ENCODE measurements at places on chromosomes 11 and 22.

- no peak for DNase-seq
Measured at GRCh38 chr11:108997826-108998225, 333.0 kb downstream of the DDX10 start.

- no peak for DNase-seq
Measured at GRCh38 chr11:124830749-124831148, 30.5 kb upstream of the MSANTD2 start.

- no peak for DNase-seq
Measured at GRCh38 chr11:3802011-3802790, 4.8 kb upstream of the NUP98 start.

DNA sequence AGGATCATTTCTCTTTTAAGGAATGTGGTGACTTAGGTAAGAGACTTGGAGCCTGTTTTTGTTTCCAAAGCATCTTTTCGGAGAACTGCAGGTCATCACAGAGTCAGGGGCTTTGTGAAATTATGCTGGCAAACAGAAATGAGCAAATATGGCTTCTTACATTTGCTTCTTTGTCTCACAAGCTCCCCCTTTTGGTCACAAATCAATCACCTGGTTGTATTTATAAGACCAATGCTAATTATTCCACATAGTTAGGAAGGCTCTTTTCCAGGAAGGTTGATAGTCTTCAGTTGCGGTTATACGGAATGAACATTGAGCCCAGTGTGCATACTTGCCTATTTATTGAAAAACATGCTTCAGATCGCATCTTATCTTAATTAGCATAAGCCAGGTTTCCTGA lies 34.6 kb upstream of the CEP126 start:
- no peak for DNase-seq

DNA sequence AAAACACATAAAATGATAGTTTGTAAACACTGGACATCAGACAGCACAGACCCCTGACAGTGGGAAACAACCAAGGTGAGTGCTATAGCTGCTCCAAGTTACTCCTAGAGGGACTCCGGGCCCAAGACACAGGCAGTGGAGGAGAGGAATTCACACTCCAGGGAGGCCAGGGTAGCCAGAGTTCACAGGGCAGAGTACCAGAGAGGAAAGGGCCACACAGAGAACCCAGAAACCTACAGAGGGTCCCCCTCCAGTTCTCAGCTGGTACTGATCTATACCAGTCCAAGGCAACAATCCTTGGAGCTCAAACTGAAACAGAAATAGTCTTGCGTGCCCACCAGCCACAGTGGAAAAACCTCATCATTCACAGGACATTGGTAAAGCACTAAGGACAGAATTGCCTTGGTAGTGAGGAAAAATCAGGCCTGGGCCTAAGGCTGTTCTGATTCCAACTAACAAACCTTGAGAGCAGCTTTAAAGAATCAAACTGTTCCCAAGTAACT lies 7.6 kb downstream of the VPS37C start:
- DNase-seq, result no peak

- no peak for DNase-seq
Measured at GRCh38 chr11:27173545-27173944, 132.9 kb downstream of the BBOX1 start.

DNA sequence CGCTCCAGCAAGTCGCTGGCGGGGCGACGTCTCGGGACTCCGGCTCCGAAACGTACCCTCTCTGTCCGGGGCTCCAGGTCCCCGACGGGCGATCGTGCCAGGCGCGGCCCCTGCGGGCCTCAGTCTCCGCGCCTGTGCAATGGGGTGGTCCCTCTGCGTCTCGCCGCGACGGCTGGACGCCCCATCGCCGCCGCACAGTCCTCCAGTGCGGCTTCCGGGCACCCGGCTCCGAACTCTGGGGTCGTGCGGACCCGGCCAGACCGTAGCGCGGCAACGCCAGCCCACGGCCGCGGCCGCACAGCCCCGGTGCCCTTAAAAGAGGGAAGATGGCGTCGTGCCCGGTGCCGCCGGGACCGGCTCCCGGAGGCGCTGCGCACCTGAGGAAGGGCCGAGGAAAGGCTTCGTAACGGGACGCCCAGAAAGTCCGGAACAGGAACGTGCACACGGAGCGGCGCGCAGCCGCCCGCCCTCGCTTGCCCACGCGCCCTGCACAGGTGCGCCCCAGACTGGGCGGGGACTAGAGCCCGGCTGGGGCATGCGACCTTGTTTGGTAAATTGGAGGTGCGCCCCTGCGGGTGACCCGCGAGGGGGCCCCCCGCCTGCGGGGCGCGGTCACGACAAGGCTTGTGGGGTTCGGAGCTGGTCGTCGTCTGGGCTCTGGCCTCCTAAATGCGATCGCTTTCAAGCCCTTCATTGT lies 525 bp downstream of the BIK start:
- peak; percentile 83 for DNase-seq

GRCh38 chr22:30234786-30235470 lies 11.6 kb downstream of the LIF start:
- no peak for DNase-seq

GRCh38 chr11:1701091-1701807 lies 4.3 kb downstream of the KRTAP5-6 start:
- DNase-seq, result no peak

GRCh38 chr11:6404342-6405051 lies 14.2 kb downstream of the SMPD1 start:
- DNase-seq, result no peak

DNA sequence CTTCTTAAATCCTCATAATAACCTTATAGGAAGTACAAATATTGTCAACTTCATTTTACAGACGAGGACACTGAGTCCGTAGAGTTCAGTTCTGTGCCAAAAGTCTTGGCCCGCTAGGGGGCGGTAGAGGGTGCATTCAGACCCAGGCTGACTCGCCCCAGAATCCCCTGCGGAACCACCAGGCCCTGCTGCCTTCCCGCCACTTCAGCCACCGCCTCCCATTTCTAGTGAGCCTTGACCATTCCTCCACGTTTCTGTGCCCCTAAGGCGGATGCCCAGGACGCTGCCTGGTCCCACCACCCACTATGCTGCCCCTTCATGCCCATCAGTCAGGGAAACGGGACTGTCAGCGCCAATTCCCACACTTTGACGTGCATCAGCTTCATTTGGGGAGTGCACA lies 19.1 kb downstream of the SYT13 start:
- DNase-seq, result no peak

DNA sequence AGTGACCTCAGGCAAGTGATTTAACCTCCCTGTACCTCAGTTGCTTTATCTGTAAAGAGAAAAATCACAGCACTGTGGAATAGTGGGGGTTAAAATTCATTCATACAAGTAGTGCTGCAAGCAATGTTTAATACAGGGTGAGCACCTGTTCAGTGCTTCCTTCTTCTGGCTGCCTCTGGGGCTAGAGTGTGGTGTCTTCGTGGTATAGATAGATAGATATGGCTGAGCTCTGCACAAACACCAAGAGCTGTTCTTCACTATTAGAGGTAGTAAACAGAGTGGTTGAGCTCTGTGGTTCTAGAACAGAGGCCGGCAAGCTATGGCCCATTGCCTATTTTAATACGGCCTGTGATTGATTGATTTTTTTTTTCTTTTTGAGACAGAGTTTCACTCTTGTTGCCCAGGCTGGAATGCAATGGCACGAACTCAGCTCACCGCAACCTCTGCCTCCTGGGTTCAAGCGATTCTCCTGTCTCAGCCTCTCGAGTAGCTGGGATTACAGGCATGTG lies 32.9 kb downstream of the LIMK2 start:
- no peak for DNase-seq

- DNase-seq, result no peak
Measured at GRCh38 chr11:133733631-133734030, 111.7 kb downstream of the SPATA19 start.

DNA sequence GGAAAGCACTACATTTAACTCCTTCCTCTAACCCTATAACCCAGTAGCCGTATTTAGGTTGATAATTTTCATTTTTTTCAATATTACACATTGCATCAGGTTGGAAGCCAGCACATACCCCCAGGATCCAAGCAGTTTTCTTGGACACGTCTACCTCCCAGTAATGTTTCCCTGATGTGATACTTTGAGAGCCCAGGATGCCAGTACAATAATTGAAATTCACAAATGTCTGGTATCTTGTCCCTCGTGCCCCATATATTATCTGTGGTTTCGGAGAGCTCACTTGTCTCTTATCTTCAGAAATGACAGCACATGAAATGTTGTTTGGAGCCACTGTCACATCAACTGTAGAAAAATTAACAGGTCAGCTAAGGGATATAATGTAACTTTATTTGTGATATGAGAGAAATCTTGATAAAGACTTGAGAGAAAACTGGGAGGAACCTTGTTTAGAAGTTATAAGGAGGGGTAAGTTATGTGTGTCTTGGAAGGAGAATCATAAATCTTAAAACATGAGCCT lies 19.8 kb downstream of the TRIM5 start:
- no peak for DNase-seq

DNA sequence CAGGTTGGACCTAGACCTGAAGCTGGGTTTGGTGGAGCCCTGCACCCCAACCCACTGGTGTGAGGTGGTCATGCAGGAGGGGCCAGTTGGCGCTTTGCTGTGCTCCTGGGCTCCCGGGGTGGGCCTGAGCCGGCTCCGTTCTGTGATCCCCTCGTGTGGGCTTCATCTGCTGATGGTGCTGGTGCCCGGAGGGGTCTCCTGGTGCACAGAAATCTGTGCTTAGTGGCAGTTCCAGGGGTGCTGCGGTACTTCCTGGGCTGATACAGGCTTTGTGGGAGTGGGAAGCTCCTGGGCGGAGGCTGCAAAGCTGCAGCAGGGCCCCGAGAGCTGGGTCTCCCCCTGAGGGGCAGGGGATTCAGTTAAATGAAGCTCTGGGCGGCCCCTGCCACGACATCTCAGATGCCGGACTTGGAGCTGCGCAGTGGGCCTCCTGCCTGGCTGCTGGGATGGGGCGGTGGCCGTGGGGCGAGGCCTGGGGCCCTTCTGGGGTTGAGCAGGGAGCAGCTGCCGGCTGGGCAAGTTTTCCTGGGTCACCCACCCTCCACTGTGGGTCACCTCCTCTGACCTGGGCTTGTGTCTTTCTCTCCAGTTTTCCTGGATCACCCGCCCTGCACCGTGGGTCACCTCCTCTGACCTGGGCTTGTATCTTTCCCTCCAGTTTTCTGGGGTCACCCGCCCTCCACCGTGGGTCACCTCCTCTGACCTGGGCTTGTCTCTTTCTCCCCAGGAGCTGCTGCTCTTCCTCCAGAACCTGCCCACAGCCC lies 410.5 kb downstream of the TBC1D22A start:
- DNase-seq, result peak; percentile 52

GRCh38 chr11:129815596-129816461 lies at the start of gene TMEM45B:
Gene TMEM45B, plus strand, starts transcription at chr11:129815848. Its CDS starts 36,635 bp downstream, at chr11:129852483.
- peak; percentile 33 for DNase-seq

DNA sequence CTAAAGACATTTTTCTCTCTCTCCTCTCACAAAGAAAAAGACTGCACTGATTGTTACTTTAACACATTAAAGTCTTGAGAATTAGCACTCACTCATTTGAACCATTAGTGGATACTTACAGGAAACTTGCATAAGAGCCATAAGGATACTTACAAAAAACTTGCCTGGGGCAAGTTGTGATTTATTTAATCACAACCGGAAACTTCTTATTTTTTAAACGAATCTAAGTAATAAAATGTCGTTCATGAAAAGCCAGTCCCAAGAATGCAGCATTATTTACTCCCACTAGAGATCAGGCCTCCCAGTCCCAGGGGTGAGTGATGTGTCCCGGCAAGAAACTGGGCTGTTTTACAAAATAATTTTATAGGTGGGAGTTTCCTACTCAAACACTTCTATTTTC lies 59.3 kb upstream of the TTC12 start:
- no peak for DNase-seq

DNA sequence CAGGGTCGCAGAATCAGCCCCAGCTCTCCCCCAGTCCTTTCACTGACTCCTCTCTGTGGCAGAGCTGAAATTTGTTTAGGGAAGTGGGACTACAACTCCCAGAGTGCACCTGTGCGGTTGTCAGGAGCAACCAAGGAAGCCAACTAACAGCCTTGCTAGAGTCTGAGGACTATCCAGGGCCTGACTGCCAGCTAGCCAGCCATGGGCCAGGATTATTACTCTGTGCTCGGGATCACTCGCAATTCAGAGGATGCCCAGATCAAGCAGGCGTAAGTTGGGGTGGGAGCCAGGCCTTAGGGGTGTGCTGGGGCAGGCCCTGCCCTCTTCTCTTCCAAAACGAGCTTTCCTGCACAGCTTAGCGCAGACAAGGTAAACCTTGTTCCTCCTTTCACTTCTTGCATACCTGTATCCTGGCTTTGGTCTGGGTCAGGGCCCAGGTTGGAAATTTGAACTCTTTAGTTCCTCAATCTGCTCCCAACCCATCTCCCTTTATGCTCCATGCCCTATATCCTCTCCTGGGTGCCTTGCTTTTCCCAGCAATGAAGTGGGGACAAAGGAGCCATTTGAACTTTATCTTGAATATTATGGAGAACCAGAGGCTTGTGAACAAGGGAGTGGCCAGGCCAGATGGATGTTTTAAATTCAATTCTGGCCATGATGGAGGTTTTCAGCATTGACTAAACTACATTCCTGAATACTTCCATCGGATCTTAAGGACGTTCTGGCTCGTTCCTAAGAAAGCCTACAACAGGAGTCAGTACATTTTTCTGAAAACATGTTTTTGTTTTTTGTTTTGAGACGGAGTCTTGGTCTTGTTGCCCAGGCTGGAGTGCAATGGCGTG lies at the start of gene DNAJB13:
DNAJB13 (plus strand) TSS at position 158 of the 842 bp plus-strand sequence; CDS start at position 202, 44 bp downstream.
- no peak for DNase-seq

- no peak for DNase-seq
Measured at GRCh38 chr22:26797910-26798309, 140.5 kb downstream of the MIAT start.

DNA sequence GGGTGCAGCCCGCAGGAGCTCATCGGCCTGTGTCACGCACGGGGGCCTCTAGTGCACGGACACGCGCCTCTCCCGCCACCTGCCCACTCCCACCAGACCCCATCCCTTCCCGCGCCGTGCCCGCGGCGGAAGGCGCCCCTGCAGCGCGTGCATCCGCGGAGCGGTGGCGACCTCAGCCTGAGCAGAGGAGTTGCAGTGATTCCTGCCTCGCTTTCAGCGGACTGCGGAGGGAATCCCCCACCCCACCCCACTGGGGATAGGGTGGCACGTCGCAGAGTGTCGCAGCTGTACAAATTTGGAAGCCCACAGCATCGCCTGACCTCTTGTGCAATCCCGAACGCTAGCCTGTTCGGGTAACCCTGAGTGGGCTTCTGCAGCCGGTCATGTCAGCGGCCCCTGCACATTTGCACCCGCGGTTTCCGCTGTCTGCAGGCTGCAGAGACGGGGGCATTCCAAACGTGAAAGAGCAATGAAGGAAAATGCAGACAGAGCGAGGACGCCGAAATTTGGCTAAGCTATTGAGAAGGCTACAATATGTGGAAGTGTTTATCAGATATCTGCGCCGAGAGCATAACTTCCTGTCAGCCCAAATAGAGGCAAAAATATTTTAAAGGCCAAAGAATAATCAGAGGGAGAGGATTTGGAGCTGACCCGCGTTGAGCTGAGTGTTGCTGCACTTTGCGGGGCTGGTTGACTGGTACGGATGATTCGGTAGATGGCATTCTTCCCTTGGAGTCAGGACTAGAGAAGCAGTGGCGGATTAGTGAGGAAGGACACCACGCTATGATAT lies 617 bp upstream of the ARHGAP20 start:
- no peak for DNase-seq
